ENCODE measurements at places on chromosomes 11 and 22. TPM values are rescaled to one million over a fixed set of nuclear protein-coding genes. Genes with fewer than 3 reads are reported as not detected.

GRCh38 chr11:1793081-1793480 is 29.4 kb upstream of the CTSD start:
- no peak overlapping the region for H3K27ac ChIP-seq
- no peaks in the 10 kb centered on the region for H3K27me3 ChIP-seq
- no peak overlapping the region for H3K4me3 ChIP-seq
- no peaks in the 10 kb centered on the region for H3K36me3 ChIP-seq
- DNase-seq = no peak
- H3K4me1 ChIP-seq = no peaks in the 10 kb centered on the region

DNA sequence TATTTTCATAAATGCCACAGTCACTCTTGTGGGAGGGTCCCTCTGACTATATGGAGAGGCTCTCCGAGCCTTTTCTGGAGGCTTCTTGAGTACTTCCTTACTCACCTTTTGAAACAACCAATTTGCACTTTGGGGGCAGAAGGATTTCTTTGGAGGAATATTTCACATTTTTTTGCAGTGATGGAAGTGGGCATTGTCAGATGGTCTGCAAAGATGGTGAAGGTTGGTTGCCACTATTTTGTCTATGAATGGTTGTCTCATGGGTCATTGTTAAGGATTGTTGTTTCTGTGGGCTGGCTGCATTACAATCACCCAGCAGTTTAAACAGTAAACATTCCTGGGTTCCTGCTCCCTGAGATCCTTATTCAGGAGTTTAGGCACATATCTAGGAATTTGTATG is 388.2 kb downstream of the TMEM135 start:
- no peak for DNase-seq
- peaks cover 62% of the 10 kb centered on the region for H3K4me1 ChIP-seq
- no peaks in the 10 kb centered on the region for H3K36me3 ChIP-seq

The CCDC34 gene
- 11.7 TPM for total RNA-seq

The CCDC157 gene
- total RNA-seq = 0.69 TPM

The HMOX1 gene
- total RNA-seq = 1.3 TPM

All from Karpas-422 (cell line).